ENCODE measurements at places on chromosomes 7 and 10. TPM values are rescaled to one million over a fixed set of nuclear protein-coding genes. Genes with fewer than 3 reads are reported as not detected.

The PARD3 gene
- 17.0 TPM for total RNA-seq

The ARHGAP21 gene
- total RNA-seq: 22.3 TPM

The FZD8 gene
- total RNA-seq: 5.1 TPM

The ZNF282 gene
- 21.4 TPM for total RNA-seq

The SEMA4G gene
- 0.12 TPM for total RNA-seq

The FXYD4 gene
- total RNA-seq: not detected

The EIF4H gene
- 331 TPM for total RNA-seq

The CYP2C19 gene
- not detected for total RNA-seq

The CALHM1 gene
- not detected for total RNA-seq

The LYZL2 gene
- not detected for total RNA-seq

The PPP1R17 gene
- not detected for total RNA-seq

The PDE6C gene
- not detected for total RNA-seq

The LRIT1 gene
- not detected for total RNA-seq

The TET1 gene
- 2.8 TPM for total RNA-seq

The AMZ1 gene
- 0.57 TPM for total RNA-seq

The LRRD1 gene
- not detected for total RNA-seq

The OR2A12 gene
- total RNA-seq: not detected

The NME8 gene
- not detected for total RNA-seq

The FLNC gene
- 150 TPM for total RNA-seq

The LOXL4 gene
- total RNA-seq: 1.2 TPM

The INA gene
- total RNA-seq: not detected

The CTTNBP2 gene
- 0.59 TPM for total RNA-seq

The SLC13A1 gene
- total RNA-seq: not detected

The C10orf67 gene
- total RNA-seq: 0.05 TPM

The ELFN1 gene
- not detected for total RNA-seq

The EIF4EBP2 gene
- 33.9 TPM for total RNA-seq

The NKX1-2 gene
- total RNA-seq: 0.02 TPM

The MYL10 gene
- total RNA-seq: not detected

The FFAR4 gene
- not detected for total RNA-seq

The SFRP5 gene
- not detected for total RNA-seq

The TBXAS1 gene
- 5.3 TPM for total RNA-seq

The CHAT gene
- not detected for total RNA-seq

The GPR158 gene
- 0.02 TPM for total RNA-seq
